ENCODE measurements at places on chromosomes 3 and 15.

- no peak for DNase-seq
Measured at GRCh38 chr3:8223766-8224165, 277.9 kb upstream of the LMCD1 start.

DNA sequence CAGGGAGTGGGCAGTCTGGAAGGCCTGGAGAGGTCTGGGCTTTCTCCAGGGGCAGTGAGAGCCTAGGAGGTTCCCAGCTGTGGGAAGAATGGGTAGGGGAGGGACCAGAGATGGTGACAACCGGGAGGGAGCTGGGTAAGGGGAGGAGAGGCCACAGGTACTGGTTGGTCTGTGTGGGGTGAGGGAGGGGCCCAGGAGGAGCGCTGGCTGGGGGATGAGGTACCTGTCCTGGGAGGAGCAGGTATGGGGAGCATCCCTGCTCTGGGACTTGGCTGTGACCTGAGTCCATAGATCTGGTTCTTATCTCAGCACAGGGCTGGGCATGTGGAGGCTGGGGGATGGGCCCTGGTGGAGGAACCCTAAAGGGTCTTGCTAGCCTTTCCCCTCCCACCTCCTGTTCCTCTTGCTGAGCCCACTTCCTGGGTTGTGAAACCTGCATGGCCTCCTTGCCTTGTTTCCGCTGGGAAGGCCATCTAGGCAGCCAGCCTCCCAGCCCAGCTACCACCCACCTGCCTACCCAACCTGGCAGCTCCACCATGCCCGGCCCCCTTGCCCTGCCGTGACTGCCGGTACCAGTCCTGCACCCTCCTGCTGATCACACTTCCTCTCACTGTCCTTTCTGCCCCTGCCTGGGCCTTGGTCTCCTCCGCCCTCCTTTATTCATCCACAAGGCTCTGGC lies 11.0 kb downstream of the PRKCD start:
- no peak for DNase-seq

DNA sequence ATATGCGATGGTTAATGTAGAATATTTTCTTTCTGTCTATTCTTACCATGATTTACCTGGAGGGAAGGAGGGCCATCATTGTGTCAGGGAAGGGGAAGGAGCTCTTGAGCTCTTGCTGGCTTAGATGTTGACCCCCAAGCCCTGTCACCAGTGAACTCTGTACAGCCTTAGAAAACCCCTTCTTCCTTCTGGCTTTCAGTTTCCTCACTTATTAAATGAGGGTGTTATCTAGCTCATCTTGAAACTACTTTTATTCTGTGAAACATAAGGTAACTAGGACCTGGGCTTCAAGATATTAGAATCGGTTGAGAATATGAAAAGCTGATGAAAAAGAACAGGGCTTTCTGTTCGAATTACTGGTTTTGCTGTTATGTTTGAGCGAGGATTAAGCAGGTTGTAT lies 25.1 kb upstream of the UTS2B start:
- DNase-seq = no peak

- no peak for DNase-seq
Measured at GRCh38 chr3:24224666-24225384, 269.8 kb downstream of the THRB start.

GRCh38 chr3:107085261-107085660 lies 292.0 kb upstream of the CCDC54 start:
- DNase-seq = no peak

GRCh38 chr15:71151081-71151480 lies 35.8 kb downstream of the THSD4 start:
- no peak for DNase-seq

DNA sequence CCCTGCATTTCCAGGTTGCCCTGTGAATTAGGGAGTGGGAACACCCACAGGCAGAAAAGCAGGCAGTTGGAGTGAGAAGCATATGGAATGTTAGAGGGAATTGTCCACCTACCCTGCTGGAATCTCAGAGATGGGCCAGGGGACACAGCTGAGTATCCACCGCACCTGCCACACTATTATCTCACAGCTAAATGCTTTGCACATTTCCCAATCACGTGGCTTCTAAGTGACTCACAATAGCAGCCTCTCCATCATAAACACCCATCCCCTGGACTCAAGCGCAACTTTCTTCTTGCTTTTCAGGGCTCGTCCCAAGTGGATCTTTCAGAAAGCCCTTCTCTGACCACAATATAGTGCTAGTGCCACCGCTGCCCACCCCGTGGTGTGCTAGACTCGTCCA lies 389.0 kb upstream of the LMCD1 start:
- DNase-seq = no peak

GRCh38 chr15:27673766-27674445 lies 425.2 kb downstream of the OCA2 start:
- no peak for DNase-seq

DNA sequence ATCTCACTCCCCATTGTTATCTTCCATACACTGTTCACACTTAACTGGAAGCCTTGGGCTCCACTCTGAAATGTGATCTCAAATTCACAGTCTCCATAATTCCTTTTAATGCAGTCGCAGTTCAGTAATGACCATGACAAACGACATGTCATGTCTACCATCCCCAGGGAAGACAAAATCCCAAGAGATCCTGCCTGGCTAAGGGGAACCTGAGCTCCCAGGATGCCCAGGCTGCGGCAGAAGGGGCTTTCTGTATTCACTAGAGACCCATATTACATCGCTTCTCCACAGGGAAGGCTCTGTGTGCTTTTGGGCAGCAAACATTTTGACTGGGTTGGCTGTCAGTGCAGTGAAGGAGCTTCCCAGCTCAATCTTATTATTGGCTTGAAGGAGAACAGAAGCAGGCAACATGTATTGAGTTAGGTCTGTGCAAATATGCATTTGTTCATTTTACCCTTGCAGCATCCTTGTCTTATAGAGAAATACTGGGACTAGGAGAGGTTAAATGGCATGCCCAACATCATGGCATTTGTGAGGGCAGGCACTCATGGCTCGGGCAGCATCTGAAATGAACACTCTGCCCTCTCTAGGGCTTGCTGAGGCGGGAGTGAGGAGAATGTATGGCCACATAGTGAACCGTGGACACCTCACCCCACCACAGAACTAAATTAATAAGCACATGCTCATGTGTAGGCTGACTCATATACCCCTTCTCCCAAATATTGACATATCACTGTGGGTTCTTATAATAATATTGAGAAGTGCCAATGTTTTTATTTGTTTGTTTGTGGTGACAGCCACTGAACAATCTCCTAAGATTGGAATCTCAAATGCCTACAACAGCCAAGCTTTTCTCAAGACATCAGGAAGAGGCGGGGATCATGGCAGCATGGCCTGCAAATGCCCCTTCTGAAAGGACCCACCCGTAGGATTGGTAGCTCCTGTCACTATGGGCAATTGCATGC lies 141.6 kb upstream of the FOXB1 start:
- no peak for DNase-seq

DNA sequence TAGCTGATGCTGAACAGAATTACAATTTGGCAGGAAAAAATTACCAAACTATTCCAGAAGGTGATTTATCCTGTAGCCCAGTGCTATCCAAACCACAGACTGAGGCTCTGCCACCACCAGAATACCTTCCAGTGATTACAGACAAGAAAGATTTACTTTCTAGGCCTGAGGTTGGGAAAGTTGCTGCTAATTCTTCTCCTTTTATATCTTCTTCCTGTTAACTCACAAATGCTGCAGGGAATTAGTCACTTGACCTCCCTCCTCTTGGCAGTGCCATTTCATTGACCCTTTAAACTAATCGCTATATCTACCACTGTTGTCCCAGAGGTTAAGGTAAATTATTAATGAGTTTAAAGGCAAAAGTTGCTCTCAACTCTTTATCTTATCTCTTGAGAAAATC lies 118.4 kb downstream of the CTNNB1 start:
- no peak for DNase-seq

DNA sequence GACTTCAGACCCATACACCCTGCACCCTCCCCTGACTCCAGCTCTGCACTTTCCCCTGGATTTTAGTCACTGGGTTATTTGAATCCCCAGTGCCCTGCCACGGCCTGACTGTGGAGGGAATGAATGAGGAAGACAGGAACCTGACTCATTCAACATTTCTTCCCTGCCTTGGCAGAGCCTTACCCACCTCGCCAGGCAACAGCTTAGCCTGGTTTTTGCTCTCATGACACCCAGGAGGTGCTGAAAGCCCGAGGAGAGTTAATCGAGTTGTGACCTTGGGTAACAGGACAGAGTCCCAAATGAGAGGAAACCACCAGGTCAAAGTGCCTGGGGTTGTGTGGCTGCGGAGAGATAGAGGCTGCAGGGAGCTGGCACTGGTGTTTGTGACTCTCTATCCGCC lies 128.3 kb downstream of the SMAD6 start:
- no peak for DNase-seq

DNA sequence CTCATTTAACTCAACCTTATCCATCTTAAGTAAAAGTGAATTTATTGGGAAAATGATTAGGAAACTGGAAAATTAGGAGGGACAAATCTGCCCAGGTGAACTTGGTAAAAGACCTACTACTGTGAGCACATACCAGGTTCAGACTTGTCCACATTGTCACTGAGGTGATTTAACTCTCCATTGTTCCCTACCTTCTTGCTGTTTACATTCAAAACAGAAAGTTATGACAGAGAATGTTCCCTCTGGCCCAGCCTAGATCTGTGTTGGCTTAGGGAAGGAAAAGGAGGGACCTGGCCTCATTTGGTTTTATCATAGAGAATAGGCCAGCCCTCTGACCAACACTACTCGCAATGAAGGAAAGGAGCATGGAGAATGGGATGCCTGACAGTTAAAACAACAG lies 117.6 kb downstream of the SATB1 start:
- DNase-seq = no peak

DNA sequence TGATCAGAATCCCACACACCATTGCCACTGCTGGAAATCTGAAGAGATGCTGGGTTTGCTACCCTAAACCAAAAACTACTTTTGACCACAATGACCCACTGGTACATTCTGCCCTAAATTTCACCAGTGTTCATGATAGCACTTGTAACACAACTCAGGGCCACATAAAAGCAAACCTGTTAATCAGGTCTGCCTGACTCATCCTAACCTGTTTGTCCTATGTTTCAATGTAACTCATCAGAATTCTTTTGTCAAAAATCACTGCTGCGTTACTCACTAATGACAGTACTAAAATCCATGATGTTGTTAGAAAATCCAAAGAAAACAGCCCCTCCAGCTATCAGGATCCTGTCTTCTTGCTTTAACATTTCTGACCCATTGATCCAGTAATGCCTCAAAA lies 55.6 kb upstream of the XCR1 start:
- DNase-seq = no peak

- no peak for DNase-seq
Measured at GRCh38 chr15:37218351-37218916, 118.1 kb upstream of the MEIS2 start.

GRCh38 chr3:60190073-60190472 lies 1061.2 kb downstream of the FHIT start:
- DNase-seq = no peak
